ENCODE measurements at places on chromosomes 2 and 18.

DNA sequence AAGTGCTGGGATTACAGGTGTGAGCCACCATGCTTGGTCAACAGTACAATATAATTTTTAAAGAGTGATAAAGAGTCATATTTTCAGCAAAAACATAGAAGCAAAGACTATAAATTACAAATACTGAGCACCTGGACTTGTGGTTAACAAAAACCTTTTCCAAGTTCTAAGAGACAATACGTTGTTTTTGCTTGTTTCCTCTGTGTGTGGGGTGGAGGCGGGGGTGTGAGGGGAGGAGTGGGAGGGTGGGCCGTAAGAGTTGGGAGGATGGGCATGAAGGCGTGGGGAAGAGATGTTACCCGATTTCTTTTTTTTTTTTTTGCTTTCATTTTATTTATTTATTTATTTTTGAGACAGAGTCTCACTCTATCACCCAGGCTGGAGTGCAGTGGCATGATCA lies 78.0 kb upstream of the WIPF1 start:
- H3K27me3 ChIP-seq = peaks cover 22% of the 10 kb centered on the region
- H3K4me1 ChIP-seq = no peaks in the 10 kb centered on the region
- no peak for DNase-seq
- no peak overlapping the region for H3K4me3 ChIP-seq
- peaks cover 26% of the 10 kb centered on the region for H3K36me3 ChIP-seq

GRCh38 chr18:26356045-26356785 lies 130.0 kb downstream of the TAF4B start:
- no peak overlapping the region for H3K4me3 ChIP-seq
- H3K36me3 ChIP-seq = peaks cover 10% of the 10 kb centered on the region
- DNase-seq = no peak
- H3K27me3 ChIP-seq = no peaks in the 10 kb centered on the region
- H3K4me1 ChIP-seq = no peaks in the 10 kb centered on the region
- H3K27ac ChIP-seq = no peak overlapping the region

DNA sequence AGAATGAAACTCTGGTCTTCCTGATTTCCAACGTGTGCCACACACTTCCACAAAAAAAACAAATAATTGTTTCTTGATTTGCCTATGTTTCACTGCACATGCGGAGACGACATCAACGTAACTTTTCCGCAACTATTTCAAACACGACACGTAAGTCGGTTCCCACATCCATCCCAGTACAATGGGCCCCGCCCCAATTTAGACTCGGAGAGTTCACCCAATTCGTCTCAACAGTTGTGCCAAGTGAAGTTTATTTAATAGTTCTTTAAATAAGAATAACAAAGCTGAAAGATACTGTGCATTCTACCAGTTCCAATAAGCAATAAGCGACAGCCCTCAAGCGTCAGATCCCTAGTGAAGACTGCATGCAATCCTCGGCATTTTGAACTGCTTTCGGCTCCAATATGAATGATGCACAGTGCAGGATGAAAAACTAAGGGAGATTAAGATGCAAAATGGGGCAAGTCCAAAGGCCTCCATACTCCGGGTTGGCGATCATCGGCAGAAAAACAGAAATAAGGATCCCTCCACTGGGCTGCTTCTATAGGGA lies 664 bp downstream of the CCT4 start:
- H3K4me3 ChIP-seq = peak overlapping the region; percentile 99
- H3K27ac ChIP-seq = peak overlapping the region; percentile 98
- H3K4me1 ChIP-seq = peaks cover 19% of the 10 kb centered on the region
- H3K27me3 ChIP-seq = no peaks in the 10 kb centered on the region

DNA sequence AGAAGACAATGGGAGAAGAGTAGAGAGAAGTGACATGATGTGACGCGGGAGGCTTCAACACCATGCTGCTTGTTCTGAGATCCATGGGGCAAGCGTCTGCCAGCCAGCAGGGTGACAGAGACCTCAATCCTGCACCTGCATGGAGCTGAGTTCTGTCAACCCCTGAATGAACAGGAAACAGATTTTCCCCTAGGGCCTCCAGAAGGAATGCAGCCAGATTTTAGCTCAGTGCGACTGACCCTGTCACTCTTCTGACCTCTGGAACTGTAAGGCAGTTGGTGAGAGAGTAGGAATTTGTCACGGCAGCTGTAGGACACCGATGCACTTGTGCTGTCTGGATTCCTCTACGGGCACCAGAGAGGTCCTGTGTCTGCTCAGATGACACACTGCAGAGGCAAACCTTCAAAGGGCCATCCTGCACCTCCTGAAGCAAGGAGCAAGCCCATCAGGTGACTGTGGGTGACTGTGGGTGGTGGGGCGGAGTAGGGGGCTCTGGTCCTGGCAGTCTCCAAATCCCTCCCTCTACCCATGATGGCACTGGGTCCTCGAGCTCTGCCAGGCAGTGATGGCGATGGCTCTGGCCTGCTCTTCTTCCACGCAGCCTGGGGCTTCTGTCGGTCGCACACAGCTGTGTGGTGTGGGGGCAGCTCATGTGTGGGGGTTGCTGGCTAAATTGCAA lies 194.3 kb upstream of the TWIST2 start:
- H3K36me3 ChIP-seq = 0 out of 2 replicates have a peak, but pooled peaks cover 2% of the 10 kb centered on the region
- no peak overlapping the region for H3K4me3 ChIP-seq
- H3K4me1 ChIP-seq = peaks cover 15% of the 10 kb centered on the region
- H3K27me3 ChIP-seq = no peaks in the 10 kb centered on the region

DNA sequence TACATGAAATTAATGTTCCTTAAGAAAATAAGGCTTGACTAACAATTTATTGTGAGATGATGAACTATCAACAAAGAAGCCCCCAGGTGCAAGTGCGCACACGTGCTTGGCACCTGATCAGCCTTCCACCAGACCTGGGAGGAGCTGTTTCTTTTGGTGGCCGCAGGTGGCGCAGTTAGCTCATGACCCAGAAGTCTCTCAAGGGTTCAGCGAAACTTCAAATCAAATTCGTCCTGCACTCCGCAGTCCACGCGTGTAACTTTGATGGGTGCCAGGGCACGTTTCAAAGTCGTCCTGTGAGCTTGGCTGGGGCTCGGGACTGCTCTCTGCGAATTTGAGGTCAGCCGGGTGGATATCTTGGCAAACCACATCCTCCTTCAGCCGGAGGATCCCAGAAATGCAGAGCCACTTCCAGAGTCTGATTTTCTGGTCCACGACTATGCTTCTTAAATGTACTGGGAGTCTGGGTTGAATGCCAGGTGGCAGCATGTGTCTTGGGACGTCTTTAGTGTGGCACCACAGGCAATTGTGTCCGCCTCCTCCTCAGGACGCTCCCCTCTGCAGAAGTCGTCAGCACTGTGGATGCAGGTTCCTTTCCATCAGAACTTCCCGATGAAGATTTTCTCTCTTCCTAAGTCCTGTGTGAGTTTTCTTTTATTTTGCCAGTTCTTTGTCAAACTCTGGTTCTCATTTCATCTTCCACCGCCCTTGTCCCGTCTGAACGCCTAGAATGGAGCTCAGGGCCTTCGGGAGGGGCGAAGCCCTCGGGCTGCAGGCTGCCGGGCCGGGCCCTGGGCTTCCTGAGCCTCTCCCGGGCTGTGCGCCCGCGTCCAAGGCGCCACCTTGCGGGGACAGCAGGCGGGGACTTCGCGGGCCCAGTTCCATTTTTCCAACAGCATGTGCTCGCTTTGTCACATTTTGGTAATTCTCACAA lies 61.3 kb upstream of the RAPGEF4 start:
- H3K27me3 ChIP-seq = peaks cover 30% of the 10 kb centered on the region
- peak overlapping the region; percentile 11 for H3K4me3 ChIP-seq
- H3K4me1 ChIP-seq = peaks cover 8% of the 10 kb centered on the region
- DNase-seq = peak; percentile 81

DNA sequence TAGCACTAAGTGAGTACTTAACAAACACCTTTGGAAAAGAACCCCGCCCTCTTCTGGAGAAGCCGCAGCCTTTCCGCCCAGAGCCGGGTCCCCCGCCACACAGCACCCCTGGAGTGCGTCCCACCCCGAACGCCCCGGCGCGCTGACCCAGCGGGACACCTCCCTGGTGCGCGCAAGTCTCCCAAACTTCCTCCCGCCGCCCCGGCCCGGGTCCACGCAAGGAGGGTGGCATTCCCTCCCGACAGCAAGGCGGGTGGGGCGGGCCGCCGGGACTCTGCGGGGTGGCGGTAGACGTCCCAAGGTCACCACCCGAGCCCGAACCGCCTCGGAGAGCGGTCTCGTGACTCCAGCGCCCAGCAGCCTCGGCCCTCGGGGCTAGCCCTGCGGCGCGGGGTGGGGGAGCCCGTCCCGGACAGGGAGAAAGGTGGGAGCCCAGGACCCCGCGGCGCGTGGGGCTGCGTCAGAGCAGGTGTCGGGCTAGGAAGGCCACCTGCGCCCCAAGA lies 598 bp downstream of the CCDC93 start:
- peak overlapping the region; percentile 86 for H3K4me3 ChIP-seq
- H3K27me3 ChIP-seq = peaks cover 40% of the 10 kb centered on the region
- DNase-seq = peak; percentile 47
- H3K27ac ChIP-seq = no peak overlapping the region
- H3K4me1 ChIP-seq = peaks cover 20% of the 10 kb centered on the region

- no peaks in the 10 kb centered on the region for H3K4me1 ChIP-seq
- no peaks in the 10 kb centered on the region for H3K36me3 ChIP-seq
- H3K27ac ChIP-seq = no peak overlapping the region
- no peak for DNase-seq
Observed at GRCh38 chr2:145157036-145157675, 637.2 kb upstream of the ZEB2 start.

DNA sequence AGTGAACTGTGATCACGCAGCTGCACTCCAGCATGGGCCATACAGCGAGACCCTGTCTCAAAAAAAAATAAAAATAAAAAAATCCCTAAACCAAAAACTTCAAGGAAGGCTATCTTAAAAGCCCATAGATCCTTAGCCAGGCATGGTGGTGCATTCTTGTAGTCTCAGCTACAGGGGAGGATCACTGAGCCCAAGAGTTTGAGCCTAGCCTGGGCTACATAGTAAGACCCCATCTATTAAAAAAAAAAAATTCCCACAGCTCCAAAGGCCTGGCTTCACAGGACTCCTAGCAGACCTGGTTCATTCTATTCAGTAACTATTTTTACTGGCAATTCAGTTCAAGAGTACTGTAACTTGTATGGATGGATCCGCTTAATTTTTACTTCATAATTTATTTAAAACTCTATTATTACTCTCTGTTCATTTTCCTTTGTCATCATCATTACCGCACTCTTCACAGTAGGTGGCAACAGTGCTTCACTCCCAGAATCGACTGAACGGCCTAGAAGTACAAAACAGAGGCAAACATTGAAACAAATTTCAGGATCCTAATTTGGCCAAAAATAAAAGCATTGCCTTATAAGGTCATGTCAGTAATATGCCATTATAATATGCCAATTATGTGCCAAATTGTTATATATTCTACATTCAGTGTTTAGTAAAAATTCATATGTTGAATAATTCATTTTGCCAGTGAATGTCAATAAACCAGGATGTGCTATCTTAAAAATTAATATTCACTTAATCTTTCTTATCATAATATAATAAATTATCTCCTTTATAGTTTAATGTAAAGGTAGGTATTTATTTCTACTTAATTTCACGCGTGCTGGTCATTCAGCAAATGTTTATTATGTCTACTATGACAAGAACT lies 14.3 kb upstream of the STAM2 start:
- no peaks in the 10 kb centered on the region for H3K4me1 ChIP-seq
- no peak overlapping the region for H3K4me3 ChIP-seq
- H3K27ac ChIP-seq = no peak overlapping the region
- H3K36me3 ChIP-seq = peaks cover 4% of the 10 kb centered on the region
- peaks cover 40% of the 10 kb centered on the region for H3K27me3 ChIP-seq

DNA sequence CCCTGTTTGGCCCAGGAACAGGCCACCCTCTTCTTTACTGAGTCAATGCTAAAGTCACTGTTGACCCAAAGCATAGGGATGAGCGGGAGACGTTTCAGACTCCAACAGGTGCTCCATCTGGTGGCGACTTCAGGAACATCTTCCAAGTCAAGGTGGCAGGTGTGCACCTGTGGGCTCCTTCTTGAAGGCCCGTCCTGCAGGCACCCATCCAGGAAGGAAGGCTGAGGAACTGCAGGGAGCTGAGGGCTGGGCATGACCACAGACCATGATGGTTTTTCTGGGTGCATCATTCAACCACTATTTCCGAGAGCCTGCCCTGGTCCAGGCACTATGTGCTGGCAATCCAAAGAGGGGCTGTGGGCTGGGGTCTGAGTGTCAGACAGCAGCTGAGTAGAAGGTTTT lies 142.8 kb downstream of the NDUFA10 start:
- no peak overlapping the region for H3K27ac ChIP-seq
- H3K27me3 ChIP-seq = no peaks in the 10 kb centered on the region
- peaks cover 14% of the 10 kb centered on the region for H3K4me1 ChIP-seq
- DNase-seq = peak; percentile 83
- H3K4me3 ChIP-seq = no peak overlapping the region
